Epithelial cell of prostate (primary cell): ENCODE measurements at places on chromosomes 2 and 18.
A peak's percentile ranks its signal among the peaks of the same experiment; 100 is the strongest.

DNA sequence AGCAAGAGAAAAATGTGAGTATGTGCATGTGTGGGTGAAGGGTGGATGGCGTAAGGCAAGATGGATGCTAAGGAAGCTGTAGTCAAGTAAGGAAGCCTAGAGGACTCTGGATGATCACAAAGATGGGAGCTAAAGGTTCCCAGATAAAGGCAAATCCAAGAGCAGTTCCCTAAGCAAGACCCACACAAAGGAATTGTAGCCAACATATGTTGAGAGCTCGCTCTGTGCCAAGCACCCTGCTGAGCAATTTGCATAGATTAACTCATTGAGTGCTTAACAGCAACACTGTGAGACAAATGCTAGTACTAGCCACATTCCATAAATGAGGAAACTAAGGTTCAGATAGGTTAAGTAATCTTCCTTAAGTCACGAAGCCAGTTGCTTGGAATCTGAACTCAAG lies 132.6 kb downstream of the C1D start:
- no peak for DNase-seq

DNA sequence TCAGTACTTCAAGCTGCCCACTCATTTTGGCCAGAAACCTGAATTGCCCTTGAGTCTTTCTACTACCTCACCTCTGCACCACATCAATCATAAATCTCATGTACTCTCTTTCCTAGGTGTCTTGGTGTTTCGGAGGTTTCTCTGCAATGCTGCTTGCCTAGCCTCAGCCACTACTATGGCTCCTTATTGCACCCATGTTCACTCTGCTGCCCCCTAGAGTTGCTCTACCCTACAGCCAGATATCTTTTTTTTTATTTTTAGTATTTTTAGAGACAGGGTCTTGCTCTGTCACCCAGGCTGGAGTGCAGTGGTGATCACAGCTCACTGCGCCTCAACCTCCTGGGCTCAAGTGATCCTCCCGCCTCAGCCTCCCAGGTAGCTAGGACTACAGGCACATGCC lies 413.0 kb downstream of the PTPRM start:
- no peak for DNase-seq

DNA sequence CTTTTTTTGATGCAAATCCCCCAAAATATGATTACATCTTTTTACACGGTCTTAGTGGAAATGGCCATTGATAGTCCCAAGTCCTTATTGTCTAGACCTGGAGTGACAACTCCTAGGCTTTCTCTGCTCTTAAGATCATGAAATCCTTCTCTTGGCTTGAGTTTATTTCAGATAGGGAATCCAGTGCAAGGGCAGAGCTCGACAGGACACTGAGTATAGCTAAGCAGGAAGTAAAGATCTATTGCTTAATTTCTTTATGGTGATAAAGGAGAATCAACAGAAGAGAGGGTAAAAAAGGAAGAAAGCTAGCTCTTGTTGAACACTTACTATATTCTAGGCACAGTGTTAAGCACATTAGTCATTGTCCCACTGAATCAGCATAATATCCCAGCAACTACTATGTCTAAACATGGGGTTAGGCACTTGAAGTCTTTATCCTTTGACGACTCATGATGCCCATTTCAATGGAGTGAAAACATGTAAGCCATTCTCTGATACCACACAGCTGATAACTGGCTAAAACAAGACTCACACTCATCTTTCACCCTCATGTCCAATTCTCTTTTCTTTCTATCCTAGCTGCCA lies 74.1 kb upstream of the LRATD1 start:
- no peak for DNase-seq

DNA sequence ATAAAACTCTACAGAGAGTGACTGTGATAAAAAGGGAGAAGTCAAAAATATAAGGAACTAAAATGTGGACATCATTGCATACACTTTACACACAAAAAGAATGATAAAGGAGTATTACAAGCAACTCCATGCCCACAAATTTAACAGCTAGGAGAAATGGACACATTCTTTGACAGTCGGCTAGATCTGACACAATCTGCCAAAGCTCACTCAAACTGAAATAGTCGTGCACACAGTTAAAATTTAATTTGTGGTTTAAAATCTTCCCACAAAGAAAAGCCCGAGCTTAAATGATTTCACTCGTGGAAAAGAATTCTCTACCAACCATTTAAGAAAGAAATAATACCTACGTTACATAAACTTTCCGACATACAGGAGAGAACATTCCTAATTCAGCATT lies 132.4 kb downstream of the ZAP70 start:
- no peak for DNase-seq

GRCh38 chr2:200354833-200355751 lies 48.6 kb downstream of the SPATS2L start:
- DNase-seq, result no peak

- DNase-seq, result no peak
Observed at GRCh38 chr2:232689152-232689910, 7.8 kb upstream of the GIGYF2 start.

DNA sequence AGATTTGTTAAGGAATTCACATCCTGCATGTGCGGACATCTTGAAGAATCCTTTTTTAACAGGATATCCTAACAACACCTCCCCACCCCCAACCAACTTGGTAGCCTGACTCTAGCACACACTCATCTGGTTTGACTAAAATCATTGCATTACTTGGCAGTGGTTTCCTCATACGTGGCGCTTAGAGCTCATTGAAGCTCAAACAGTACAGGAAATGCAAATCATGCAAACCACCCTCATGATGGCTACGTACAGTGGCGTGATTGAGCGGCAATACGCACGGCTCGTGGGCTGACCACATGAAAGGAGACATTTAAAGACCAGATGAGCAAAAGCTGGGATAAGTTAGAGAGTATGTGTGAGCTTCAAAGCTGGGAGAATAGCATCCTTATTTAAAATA lies 336.2 kb downstream of the ZEB2 start:
- DNase-seq, result no peak

GRCh38 chr18:25298853-25299274 lies 53.1 kb downstream of the ZNF521 start:
- peak; percentile 16 for DNase-seq

DNA sequence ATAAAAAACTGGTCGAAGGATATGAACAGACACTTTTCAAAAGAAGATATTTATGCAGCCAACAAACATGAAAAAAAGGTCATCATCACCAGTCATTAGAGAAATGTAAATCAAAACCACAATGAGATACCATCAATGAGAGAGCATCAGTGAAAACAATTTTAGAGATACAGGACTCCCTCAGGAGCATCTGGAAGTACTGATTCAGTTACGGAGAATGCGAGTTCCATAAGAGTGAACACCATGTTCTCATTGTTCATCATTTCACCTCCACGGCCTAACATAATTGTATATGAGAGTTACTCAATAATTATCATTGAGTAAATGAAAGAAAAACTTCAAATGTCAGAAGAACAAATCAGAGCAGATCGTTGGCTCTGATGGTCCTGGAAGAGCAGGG lies 140.9 kb upstream of the TANK start:
- no peak for DNase-seq

DNA sequence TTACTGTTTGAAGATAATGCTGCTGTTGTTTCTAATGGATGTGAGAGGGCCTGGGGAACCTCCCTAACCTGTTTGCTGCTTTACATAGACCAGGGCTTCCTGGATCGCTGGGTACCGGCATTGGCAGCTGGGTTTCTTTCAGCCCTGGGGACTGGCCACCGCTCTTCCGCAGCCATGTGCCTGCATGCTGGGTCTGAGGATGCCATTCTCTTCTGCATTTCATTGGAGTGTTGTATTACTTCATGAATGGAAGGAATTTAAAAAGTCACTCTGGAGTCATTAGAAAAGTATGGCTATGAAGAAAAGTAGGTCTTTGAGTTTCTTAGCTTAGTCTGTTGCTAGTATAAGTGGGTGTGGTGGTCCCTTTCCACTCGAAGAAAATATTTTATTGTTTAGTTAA lies 107.3 kb upstream of the MGAT5 start:
- DNase-seq, result no peak

GRCh38 chr2:98419977-98420725 lies 24.5 kb upstream of the INPP4A start:
- DNase-seq, result no peak
